NCI-H2029 (cell line): ENCODE measurements at places on chromosomes 13 and 19.

- DNase-seq, result no peak
Measured at GRCh38 chr19:32318884-32319520, 26.4 kb upstream of the ZNF507 start.

DNA sequence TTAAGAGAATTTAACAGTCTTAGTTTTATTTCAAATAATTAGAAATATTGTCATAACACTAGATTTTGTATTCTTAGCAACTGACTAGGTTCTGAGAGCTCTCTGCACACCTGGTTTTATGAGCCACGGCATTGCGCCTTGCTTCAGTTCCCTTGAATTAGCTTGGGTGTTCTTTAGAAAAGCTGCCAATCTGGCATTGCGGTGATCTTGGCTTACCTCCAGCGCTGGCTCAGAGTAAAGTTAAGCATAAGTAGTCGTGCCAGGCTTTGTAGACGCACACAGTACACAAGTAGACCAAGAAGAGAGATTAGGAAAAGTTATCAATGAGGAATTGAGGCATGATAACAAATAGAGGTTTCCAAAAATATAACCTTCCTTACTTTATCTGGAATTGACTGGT, 45.7 kb downstream of the TPP2 start:
- DNase-seq, result no peak

GRCh38 chr19:726993-727956, 18.5 kb downstream of the PALM start:
- no peak for DNase-seq

DNA sequence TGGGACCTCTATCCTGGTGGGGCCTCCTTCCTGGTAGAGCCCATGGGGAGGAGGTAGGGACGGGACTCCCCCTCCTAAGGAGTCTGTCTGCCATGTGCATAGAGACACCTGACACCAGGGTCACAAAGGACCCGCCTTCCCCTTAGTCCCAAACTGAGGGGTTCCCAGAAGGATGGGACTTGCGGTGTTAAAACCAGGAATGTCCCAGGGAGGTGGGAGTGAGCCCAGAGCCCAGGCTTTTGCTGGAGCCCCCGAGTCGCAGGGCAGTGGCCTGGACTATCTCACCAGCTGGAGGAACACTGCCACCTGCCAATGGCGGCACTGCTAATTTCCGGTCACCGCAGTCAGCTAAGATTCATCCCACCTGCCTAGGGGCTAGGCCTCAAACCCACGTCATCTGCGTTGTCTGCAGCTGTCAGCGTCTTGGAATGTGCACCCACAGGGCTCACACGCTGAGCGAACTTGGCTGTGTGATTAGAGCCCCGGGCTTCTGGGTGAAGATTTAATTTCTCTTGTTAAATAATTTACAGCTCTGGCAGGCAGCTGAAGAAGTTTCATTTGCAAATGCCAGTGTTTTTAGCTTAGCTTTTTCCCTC, 31.9 kb upstream of the ATP11A start:
- no peak for DNase-seq

DNA sequence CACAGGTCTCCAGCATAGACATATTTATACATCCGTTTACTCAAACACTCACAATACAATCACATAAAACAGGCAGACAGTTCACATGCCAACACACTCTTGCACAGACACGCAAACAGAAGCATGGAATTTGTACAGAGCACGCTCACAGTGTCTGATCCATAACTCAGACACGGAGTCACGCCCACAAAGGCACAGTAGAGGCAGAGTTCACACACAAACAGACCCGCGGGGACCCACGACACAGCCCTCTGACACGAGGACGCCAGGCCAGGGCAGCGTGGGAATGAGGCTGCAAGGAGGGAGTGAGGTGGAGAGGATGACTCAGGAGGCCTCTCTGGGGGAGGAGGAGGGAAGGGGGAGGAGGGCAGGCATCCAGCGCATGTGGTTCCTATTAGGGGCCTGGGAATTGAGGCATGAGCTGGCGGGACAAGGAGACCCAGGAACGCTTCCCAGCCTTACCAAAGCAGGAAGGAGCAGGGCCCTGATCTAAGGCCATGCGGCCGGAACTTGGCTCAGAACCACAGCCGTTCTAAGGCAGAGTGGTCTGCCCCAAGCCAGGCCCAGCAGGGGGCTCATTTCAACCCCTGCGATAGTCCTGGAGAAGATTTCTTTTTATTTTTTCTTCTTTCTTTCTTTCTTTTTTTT, 9.1 kb upstream of the OLFM2 start:
- DNase-seq, result no peak

DNA sequence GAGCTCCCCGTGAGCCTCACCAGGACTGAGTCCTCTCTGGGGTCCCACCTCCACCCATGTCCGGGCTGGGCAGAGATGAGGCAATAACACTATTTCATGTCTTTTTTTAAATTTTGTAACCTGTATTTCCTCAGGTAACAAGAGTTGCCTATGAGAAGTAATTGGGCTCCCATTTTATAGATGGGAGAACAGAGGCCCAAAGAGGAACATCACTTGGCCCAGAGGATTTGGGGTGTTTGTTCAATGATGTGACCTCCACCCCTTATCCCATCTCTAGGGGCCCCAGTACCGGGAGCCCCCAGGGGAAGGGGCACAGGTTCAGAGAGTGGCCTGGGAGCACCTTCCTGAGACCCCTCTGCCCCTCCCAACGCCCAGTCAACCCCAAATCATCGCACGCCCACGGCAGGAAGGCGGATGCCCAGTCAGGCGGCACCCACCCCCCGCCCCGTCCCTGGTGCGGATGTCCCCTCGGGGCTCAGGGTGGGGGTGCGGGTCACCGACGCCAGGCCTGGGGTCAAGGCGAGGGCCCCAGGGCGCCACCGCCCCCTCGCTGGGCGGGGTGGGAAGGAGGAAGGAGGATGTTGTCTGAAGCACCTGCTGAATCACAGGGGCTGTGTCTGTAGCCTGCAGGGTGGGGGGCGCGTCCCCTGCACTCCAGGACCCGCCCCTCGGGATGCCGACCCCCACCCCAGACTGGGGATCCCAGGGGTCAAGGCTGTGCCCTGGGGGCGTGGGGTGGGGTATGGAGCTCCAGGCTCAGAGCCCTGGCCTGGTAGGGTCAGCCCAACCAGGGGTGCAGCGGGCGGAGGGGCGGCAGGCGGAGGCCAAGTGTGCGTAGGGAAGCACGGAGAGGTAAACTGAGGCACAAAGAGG, 9.0 kb upstream of the CIRBP start:
- DNase-seq, result no peak

DNA sequence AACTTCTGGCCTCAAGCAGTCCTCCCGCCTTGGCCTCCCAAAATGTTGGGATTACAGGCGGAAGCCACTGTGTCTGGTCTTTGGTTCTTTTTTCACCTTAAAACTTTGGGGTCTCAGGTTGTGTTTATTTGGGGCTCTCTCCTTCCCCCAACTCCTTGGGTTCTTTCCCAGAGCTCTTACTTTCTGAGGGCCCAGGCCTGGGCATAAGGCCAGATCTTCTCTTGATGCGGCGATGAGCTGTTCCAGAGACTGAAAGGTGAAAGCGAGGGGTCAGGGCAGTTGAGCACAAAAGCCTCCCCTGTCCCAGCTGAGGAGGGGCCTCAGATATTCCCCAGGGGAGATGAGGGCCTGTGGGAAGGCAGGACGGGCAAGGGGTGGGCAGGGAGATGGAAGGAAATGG, 7.1 kb downstream of the POLR1G start:
- no peak for DNase-seq

- no peak for DNase-seq
Measured at GRCh38 chr19:31299665-31300064, 49.6 kb downstream of the TSHZ3 start.

DNA sequence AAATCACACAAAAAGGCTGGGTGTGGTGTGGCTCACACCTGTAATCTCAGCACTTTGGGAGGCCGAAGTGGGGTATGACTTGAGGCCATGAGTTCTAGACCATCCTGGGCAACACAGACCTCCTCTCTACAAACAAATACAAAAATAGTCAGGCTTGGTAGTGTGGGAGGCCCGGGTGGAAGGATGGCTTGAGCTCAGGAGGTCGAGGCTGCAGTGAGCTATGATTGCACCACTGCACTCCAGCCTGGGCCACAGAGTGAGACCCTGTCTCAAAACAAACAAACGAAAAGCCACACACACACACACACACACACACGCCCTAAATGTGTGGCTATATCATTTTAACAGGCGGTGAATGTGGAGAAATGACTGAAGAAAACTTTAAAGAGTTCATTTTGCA, 904 bp upstream of the ZNF557 start:
- no peak for DNase-seq

GRCh38 chr19:7851623-7852500, 21.8 kb downstream of the EVI5L start:
- DNase-seq, result no peak

DNA sequence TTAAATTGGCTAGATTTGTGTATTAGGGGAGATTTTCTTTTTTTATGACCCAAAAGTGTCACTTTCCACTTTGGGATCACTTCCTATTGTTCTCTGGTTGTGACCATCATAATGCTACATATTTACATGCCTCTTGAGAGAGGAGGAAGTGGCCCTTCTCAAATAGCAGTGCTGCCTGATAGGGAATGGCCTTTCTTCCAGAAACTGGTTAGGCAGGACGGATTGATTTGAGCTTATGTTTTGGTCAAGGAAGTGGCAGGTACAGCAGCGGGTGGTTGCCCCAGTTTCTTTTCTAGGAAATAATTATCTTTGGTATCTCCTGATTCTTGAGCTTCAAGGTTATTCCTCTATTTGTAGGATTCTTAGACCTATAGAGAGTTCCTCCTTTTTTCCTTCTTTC, 21.9 kb upstream of the WTIP start:
- DNase-seq, result peak; percentile 82

- no peak for DNase-seq
Measured at GRCh38 chr13:32472194-32472621, 44.3 kb upstream of the N4BP2L1 start.

DNA sequence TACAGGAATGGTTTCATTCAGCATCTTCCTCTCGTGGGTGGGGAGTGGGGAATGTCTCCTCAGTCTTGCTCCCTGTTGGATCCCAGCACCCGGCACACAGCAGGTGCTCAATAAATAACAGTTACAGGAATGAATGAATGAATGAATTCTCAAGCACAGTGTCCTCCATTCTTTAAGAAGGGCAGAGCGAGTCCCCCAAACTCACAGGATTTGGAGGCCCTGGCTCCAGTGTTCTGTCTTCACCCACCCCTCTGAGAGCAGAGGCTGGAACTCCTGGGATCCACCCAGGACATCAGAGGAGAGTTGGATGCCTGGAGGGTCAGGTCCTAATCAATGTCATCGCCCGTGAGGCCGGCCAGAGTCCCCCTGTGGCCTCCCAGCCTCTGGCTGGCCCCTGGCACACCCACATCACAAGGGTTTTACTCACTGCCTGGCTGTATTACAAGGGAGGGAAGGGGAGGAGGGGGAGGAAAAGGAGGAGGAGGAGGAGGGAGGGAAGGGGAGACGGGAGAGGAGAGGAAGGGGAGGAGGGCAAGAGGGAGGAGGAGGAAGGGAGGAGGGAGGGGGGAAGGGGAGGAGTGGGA, 8.7 kb upstream of the CREB3L3 start:
- no peak for DNase-seq

DNA sequence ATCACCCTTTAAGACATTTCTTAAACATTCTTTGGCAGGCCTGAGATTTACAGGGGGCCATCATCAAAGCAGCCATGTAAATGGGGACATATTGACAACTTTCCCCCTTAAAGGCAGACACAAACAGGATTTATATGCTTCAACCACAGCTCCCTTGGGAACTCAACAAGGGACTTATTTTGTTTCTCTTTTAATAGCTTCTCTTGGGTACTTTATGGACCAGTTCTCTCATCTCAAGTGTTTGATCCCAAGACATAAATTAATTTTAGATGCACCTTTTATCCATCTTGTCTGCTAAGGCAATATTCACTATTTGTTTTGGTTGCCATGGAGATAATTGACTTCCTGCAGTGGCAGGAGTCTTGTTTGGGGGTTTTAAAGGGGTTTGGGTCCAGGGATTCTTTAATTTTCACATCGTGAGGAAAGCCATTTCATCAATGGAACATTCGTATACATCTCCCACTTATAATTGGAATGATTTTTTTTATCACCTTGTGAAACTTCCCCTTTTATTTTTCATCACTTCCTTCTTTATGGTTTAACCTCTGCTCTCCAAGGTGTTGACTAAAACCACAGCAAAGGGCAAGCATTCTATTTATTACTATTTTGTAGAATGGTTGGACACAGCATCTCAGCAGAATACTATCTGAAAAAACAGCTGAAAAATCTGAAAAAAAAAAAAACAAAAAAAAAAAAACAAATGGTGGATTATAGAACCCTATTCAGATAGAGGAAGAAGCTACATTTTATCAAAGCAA, 726.0 kb downstream of the DIAPH3 start:
- no peak for DNase-seq

- DNase-seq, result no peak
Measured at GRCh38 chr13:100646030-100646673, 28.4 kb downstream of the TMTC4 start.

DNA sequence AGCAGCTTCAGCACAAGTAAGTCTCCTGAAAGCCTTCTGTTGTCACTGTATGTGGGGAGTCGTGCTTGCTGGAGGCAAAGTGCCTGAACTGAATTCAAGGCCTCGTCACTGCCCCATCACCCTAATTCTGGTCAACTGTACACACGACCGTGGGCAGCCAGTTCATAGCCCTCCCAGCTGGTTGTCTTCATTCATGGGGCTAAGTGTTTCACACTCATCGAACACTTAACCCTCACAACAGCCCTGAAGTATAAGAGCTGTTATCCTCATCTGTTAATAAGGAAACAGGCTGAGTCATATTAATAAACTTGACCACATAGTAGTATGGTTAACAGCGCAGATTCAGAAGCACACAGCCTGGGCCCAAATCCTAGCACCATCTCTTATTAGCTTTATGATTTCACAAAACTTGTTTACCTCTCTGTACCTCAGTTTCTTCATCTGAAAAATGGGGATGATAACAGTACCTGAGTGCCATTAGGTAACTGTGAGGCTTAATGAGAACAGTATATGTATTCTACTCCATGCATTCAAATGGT, 66.7 kb downstream of the CDADC1 start:
- DNase-seq, result no peak

DNA sequence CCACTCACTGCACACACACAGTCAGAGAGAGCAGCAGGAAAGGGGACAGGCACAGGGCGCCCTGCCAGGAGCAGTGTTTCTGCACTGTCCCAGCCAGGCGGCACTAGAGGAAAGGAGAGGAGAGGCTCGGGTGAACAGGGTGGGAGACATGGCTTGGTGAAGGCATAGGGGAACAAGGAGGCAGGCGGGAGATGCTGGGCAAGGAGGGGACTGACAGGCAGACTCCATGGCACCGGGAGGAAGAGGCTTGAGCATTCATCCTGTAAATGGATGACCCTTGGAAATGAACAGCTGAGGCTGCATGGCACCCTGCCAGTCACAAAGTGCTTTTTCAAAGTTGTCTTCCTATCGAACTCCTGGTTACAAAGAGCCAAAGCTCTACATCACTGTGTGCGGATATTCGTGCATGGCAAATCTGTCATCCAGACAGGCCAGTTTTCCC, 22.4 kb downstream of the MED26 start:
- DNase-seq, result no peak
